Astrocyte of the spinal cord (primary cell): ENCODE measurements at places on chromosomes 16 and 17.

GRCh38 chr17:80833952-80834892 lies 157.4 kb upstream of the CHMP6 start:
- peak; percentile 71 for DNase-seq

GRCh38 chr17:78572239-78573205 lies 4.7 kb downstream of the DNAH17 start:
- DNase-seq: no peak

DNA sequence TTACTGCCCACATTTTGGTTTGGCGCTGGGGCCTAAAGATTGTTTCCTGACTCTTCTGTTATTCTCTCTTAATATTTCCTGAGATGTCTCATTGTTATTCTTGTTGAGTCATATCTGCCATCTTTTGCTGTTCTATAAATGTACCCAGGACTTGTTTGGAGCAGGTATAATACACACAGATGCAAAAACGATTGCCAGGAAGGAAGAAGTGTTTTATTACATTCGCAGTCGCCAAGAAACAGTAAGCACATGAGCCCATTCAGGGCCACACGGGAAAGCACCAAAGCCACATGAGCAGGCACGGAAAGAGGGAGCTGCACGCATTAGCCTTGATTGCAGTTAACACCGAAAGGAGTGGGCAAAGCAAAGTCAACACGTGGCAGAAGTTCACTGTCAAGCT lies 70.2 kb downstream of the ARHGAP44 start:
- DNase-seq: peak; percentile 33

DNA sequence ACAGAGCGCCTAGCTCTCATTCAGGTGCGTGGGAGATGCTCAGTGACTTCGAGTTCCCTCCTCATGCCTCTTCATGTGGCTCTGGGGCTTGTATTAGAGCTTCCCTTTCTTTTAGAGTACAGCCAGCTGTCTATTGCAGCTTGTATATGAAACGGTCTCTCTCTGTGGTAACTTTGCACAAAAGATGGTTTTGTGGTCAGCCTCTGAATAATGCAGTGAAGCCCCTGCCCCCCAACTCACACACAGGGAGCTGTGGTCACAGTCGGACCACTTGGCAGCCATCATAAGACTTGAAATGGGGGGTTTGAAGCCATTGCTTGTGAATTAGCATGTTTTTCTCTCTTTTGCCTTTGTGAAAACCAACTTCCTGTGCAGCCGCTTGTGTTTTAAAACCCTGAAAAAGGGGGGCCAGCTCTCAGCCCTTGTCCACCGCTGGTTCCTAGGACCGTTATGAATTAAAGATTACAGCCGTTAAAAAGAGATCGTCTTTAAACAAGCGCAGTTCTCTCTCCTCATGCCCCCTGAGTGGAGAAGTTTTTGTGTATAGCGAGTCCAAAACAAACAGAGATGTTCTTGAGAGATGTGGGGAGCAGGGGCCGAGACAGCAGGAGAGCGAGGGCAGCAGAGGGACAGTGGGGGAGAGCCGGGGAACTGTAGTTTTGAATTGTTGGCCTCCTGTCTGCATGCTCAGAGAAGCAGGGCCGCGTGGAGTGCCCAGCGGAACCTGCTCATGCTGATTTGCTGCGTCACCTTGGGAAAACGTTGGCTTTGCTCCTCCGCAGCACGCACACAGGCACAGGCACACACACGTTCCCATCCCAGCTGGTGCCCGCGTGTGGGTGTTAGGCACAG lies 199.0 kb downstream of the MSI2 start:
- peak; percentile 97 for DNase-seq

DNA sequence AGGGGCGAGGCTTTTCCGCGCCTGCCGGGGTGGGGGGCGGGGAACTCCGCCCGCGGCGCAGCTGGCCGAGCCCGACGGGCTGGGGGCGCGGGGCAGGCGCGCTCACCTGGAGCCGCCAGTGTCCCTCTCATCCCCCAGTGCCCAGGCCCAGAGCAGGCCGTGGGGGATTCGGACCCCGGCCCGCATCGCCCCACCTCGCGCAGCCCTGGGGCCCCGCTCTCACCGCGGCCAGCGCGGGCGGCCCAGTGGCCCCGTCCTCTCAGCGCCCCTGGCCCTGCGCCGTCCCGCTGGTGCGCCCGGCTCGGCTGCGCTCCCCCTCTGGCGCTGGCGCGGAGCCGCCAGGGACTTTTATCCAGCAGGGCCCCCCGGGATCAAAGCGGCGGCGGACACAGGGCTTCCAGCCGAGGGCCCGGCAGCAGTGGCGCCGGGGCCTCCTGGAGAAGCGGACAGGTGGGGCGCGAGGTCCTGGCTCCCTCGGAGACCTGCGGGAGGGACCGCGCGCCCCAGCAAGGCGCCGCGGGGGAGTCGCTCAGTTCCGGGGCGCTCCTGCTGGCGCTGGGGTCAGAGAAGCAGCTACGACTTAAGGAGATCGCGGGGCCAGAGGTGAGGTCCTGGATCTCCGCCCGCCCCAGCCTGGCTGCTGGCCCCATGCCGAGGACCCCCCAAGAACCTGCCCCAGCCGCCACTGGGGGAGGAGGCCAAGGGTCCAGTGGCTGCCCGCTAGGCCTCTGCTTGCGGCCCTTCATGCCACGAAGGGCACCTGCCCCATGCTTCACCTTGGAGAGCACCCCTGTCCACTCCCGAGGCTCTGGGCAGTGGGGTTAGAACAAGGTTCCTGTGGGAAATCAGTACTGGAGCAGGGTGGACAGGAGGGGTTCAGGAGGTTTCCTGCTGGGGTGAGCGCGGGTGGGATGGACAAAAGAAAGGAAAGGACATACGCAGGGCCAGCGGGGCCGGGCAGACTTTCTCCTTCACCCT lies 823 bp upstream of the NOTUM start:
- no peak for DNase-seq

GRCh38 chr16:24769806-24770205 lies 40.4 kb downstream of the TNRC6A start:
- DNase-seq: peak; percentile 59

DNA sequence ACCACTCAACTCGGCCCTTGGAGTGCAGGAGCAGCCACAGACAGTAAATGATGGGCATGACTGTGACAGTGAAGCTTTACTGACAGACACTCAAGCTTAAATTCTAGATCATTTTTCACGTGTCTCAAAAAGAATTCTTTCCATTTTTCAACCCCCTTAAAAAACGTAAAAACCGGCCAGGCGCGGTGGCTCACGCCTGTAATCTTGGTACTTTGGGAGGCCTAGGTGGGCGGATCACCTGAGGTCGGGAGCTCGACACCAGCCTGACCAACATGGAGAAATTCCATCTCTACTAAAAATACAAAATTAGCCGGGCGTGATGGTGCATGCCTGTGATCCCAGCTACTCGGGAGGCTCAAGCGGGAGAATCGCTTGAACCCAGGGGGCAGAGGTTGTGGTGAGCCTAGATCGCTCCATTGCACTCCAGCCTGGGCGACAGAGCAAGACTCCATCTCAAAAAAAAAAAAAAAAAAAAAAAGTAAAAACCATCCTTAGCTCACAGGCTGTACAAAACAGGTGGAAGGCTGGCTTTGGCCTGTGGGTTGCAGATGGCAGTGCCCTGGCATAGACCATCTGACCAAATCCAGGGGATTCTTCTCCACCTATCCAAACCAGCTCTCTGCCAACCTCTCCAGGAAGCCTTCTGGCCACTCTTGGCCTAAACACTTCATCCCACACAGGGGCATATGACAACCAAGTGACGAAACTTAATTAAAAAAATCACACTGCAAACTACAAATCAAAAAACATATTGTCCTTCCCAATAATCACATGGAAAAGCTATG lies 18.3 kb downstream of the TBC1D16 start:
- DNase-seq: no peak

GRCh38 chr17:81493198-81494038 lies 19.2 kb downstream of the ACTG1 start:
- no peak for DNase-seq

DNA sequence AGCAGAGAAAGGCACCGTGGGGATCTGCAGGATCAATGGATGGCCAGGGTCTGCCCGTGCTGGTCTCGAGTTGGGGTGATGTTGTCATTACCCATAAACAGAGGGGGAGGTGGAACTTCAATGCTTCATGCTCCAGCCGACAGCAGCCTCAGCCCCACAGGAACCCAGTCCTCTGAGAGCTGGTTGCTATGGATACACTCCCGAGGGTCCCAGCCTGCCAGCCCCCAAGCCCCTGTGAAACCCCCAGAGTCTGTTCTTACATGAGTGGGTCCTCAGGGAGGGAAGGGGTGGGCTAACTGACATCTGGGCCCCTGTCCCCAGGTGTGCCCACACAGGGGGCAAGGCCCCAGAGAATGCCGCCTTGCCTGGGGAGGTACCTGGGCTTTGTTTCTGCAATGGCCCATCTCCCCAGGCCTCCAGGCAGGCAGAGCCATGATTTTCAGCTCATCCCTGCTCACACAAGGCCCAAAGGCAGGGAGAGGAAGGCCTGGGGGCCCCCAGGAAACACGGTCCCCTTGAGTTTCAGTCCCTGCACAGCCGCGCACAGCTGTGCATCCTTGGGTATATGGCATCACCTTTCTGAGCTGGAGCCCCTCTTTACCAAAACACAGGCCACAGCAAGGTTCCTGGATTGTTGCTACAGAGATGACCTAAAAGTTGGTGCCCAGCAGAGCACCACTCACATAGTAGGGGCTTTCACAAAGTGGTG lies 223.7 kb downstream of the ZNF423 start:
- DNase-seq: no peak

DNA sequence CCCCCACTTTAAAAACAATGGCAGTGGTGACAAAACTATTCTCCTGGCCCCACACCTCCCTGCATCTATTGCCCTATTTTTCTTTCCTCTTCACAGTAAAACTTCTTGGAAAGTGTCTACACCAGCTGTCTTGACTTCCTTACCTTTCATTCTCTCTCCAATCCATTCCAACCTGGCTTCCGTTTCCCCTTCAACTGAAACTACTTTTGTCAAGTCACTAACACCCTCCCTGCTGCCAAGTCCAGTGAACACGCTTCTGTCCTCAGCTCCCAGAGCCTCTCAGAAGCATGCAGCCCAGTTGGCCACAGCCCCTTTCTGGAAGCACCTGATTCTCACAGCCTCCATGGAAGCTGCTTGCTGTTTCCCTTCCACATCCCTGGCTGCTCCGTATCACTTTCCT lies 4.0 kb upstream of the SCN4A start:
- DNase-seq: no peak

DNA sequence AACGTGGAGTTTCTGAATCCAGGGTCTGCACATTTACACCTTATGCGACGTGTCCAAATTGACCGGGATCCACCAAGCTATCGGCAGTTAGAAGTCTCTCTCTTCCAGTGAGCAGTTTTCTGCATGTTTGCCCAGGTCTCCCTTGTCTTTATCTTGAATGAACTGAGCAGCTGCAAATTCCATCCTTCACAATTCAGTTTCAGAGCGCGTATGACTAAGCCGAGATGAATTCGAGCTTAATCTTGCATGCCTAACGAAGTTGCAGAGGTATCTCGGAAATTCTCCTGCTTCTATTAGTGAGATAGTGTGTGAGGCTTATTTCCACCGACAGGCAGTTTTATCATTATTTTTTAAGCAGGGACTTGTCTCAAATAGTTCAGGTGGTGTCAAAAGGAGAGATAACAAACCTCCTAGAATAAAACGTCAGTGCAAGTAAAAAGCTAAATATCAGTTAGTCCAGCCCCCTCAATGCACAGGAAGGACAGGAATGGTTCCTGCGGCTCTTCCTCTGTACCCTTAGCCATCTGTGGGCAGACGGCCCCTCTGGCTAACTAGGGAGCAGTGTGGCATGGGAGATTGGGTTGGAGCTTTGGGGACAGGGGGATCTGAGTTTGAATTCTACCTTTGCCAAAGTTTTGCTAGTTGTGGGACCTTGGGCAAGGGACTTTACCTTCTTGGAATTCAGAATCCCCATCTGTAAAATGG lies 93.0 kb upstream of the GPR139 start:
- no peak for DNase-seq

GRCh38 chr17:6348891-6349290 lies 86.0 kb downstream of the AIPL1 start:
- no peak for DNase-seq

GRCh38 chr16:23469814-23470213 lies 16.8 kb upstream of the COG7 start:
- peak; percentile 33 for DNase-seq

DNA sequence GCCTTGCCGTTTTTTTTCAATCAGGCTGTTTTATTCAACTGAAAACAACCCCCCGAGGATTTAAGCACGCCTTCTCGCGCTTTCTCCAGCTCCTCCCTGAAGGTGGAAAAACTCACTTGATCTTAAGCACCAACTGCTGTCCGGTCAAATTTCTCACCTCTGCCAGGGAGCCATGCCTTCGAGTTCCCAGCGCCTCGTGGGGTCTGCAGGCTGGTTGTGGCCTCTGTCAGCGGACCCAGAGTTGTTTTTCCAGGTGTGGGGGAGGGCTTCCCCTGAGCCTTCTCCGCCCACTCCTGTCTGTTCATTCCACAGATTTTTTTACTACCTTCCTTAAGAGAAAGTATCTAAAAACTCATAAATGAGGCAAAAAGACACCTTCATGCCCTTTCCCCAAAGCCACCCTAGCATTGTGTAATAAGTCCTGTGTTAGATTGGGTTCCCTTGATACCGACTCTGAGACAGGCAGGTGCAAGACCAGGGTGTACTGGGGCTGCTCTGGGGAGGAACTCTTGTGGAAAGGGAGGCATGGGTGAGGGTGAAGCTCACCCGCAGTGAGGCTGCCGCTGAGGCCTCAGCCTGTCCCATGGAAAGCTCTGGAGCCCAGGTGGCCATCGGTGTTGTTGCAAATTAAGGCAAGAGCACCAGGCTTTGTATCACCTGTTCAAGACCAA lies 101.6 kb downstream of the AXIN2 start:
- DNase-seq: no peak

DNA sequence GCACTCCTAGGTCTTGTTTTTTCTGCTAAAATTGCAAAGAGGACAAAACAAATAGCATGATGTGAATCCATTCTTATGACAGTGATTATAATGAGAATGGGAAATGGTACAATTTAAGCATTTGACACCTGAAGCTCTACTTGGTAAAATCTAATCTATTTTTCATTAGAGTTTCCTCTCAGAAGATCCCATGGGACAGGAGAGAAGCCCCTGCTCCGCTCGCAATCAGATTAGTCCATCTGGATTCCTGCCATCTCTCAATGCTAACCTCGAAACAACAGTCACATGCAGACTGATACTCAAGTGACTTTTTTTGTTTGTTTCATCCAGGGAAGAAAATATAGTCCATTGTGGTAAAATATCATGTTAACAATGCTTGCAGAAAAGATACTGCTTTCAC lies 107.4 kb upstream of the TOM1L1 start:
- DNase-seq: no peak

GRCh38 chr17:3497101-3497500 lies 21.3 kb downstream of the ASPA start:
- no peak for DNase-seq

DNA sequence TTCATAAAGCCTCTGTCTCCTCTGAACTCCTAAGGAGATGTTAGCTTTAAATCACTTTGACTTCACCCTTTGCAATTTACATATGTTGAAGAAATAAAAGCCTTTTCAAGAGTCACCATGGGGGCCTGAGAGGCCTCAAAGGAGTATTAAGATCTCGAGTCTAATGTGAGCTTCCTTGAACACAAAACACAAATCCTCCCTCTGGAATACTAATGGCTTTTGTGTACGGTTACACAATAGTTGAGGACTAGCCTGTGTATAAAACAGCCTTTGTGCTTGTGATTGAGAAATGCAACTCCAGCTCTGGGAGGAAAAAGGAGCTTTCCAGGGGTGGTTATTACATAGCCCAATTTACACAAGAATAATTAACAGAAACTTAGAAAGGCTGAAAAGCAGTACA lies 1140.2 kb downstream of the CDH11 start:
- DNase-seq: no peak

- no peak for DNase-seq
Observed at GRCh38 chr17:44159519-44160210, 10.8 kb upstream of the ASB16 start.
